Ovary (tissue), 10 donors: ENCODE measurements at places on chromosomes 6 and 20. TPM values are rescaled to one million over a fixed set of nuclear protein-coding genes. Genes with fewer than 3 reads are reported as not detected.

Gene SLX4IP
- polyA plus RNA-seq, result 0.98 TPM

Gene B3GAT2
- polyA plus RNA-seq, result 0.04 TPM

Gene PPP1R11
- polyA plus RNA-seq, result 114 TPM

Gene PRICKLE4
- polyA plus RNA-seq, result 3.0 TPM

Gene SLC9A8
- 5.7 TPM for polyA plus RNA-seq

Gene GPR31
- not detected for polyA plus RNA-seq

Gene DEF6
- polyA plus RNA-seq, result 1.5 TPM

Gene SOX18
- 12.0 TPM for polyA plus RNA-seq

Gene ASIP
- polyA plus RNA-seq, result 0.37 TPM

Gene ZSCAN23
- polyA plus RNA-seq, result 2.0 TPM

Gene HLA-DOA
- 25.3 TPM for polyA plus RNA-seq

Gene MAFB
- polyA plus RNA-seq, result 6.9 TPM

Gene HLA-DRA
- polyA plus RNA-seq, result 118 TPM

Gene NCOA6
- 28.6 TPM for polyA plus RNA-seq

Gene SLCO4A1
- 2.2 TPM for polyA plus RNA-seq

Gene TREM1
- polyA plus RNA-seq, result 0.36 TPM
